ENCODE measurements at places on chromosomes 2 and 18.

GRCh38 chr2:241804326-241805229 lies 4.4 kb upstream of the NEU4 start:
- DNase-seq = no peak

- DNase-seq = no peak
Measured at GRCh38 chr2:48525269-48525943, 4.5 kb upstream of the STON1 start.

GRCh38 chr2:226652369-226652768 lies 147.3 kb downstream of the IRS1 start:
- no peak for DNase-seq

- DNase-seq = no peak
Measured at GRCh38 chr2:104704496-104705245, 149.2 kb upstream of the POU3F3 start.

- no peak for DNase-seq
Measured at GRCh38 chr2:210072493-210072892, 70.1 kb downstream of the RPE start.

DNA sequence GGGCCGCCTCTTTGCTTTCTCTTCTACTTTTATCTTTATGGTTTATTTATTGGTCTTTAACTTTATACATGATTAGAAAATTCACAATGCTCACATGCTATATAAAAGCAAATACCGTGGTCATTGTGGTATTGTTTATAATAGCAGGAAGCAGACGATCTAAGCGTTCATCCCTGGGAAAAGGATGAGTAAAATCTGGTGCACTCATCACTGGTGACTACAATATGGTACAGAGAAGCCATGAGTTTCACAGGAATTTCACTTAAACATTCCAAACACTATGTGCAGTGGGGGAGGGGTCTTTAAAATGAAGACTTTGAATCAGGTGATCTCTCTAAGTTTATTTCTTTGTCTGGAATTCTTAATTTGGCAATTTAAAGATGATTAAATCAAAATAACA lies 97.9 kb downstream of the SCN3A start:
- no peak for DNase-seq

- DNase-seq = no peak
Measured at GRCh38 chr2:225196579-225196978, 154.3 kb upstream of the DOCK10 start.

DNA sequence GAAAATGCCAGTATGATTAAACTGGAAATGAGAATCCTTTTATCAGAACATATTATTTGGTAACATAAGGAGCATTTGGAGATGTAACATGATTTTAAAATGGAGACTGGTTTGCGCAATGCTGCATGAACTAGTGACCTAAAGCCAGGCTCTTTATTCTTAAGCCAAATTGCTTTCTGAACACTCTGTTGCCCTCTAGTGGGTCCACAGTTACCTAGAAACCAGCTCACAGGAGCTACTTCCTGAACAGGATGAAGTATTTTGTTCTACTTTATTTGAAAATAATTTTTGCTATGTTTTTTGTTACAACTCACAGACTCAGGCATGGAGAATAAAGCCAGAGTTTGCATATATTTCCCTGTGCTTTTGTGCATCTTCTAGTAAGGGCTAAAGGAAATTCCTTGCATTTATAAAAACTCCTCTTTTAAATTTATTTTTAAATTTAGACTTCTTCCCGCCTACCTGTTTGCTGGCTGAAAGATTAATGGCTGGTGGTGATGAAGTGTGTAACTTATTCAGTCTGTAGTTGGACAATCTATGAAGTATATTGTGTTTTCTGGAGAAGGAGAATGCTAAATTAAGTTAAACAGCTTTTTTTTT lies 146.7 kb downstream of the PARD3B start:
- DNase-seq = no peak

DNA sequence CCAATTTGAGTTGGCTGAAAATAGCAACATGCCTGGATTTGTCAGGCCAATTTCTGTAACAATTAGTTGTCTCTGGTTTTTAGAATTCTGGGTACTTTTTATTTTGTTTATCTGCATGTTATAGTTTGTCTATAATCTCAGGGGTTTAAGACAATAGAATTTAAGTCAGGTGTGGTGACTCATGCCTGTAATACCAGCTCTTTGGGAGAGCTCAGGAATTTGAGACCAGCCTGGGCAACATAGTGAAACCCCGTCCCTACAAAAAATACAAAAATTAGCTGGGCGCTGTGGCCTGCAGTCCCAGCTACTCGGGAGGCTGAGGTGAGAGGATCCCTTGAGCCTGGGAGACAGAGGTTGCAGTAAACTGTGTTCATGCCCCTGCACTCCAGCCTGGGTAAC lies 114.4 kb upstream of the GLS start:
- no peak for DNase-seq

Measured in GM18507 (cell line).